A549 treated with dexamethasone at 1 μM for 4 hours (cell line): ENCODE measurements at places on chromosomes 1 and 21. TPM values are rescaled to one million over a fixed set of nuclear protein-coding genes. Genes with fewer than 3 reads are reported as not detected.

The GJB4 gene
- 0.06 to 0.13 TPM (median 0.11 TPM) in 5 replicates for total RNA-seq

The SESN2 gene
- 6.0 to 9.8 TPM (median 7.3 TPM) in 5 replicates for total RNA-seq

The RNPEP gene
- 74.7 to 88.2 TPM (median 86.7 TPM) in 5 replicates for total RNA-seq

The PALMD gene
- total RNA-seq = 0.16 to 0.27 TPM (median 0.19 TPM) in 5 replicates

The ZBTB8A gene
- total RNA-seq = 3.4 to 5.0 TPM (median 4.0 TPM) in 5 replicates

The MYBPH gene
- 0.05 TPM in 1 of 5 replicates, not detected in the others for total RNA-seq

The GUCA2B gene
- total RNA-seq = 0.20 to 0.37 TPM (median 0.23 TPM) in 3 of 5 replicates, not detected in the others

The TIE1 gene
- total RNA-seq = 0.02 to 0.25 TPM (median 0.13 TPM) in 4 of 5 replicates, not detected in the other

The CYP4Z1 gene
- total RNA-seq = not detected in 5 replicates

The PEX14 gene
- 11.7 to 17.2 TPM (median 15.8 TPM) in 5 replicates for total RNA-seq

The SH3D21 gene
- 1.5 to 3.3 TPM (median 2.5 TPM) in 5 replicates for total RNA-seq

The LCE2C gene
- total RNA-seq = not detected in 5 replicates

The TMCO2 gene
- not detected in 5 replicates for total RNA-seq

The KRTAP13-2 gene
- 0.09 TPM in 1 of 5 replicates, not detected in the others for total RNA-seq

The EDN2 gene
- total RNA-seq = 37.1 to 50.1 TPM (median 47.0 TPM) in 5 replicates

The RNF223 gene
- 0.13 to 0.20 TPM (median 0.18 TPM) in 5 replicates for total RNA-seq

The NCF2 gene
- 0.95 to 2.7 TPM (median 1.4 TPM) in 5 replicates for total RNA-seq

The PLPPR4 gene
- total RNA-seq = 0.04 TPM in 1 of 5 replicates, not detected in the others

The PERM1 gene
- 0.06 to 0.17 TPM (median 0.15 TPM) in 4 of 5 replicates, not detected in the other for total RNA-seq

The ACOT11 gene
- total RNA-seq = 1.8 to 3.1 TPM (median 2.6 TPM) in 5 replicates

The PKP1 gene
- 0.01 to 0.08 TPM (median 0.05 TPM) in 5 replicates for total RNA-seq
